Activated CD4-positive, alpha-beta T cell treated with anti-CD3 and anti-CD28 coated beads for 1 hour (primary cell): ENCODE measurements at places on chromosomes 3 and 15.

DNA sequence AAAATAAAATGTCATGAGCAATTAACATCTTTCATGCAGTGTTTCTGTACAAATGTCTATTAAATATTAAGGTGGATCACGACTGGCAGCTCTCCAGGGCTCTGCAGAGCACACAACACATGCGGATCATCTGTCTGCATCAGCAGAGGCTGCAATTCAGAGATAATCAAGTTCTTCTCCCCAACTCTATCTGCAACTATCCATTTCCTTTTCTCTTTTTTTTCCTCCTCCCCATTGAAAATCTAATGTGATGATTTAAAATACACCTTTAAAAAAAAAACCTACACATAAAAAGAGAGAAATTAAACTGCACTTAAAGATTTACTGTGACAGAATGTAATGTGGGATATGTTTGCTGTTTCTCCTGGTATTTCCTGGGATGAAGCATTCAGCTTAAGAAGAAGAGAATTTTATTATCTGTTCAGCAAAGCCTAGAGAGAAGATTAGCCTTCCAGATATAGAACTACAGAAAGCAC is 352.6 kb upstream of the CCDC54 start:
- no peak for DNase-seq

DNA sequence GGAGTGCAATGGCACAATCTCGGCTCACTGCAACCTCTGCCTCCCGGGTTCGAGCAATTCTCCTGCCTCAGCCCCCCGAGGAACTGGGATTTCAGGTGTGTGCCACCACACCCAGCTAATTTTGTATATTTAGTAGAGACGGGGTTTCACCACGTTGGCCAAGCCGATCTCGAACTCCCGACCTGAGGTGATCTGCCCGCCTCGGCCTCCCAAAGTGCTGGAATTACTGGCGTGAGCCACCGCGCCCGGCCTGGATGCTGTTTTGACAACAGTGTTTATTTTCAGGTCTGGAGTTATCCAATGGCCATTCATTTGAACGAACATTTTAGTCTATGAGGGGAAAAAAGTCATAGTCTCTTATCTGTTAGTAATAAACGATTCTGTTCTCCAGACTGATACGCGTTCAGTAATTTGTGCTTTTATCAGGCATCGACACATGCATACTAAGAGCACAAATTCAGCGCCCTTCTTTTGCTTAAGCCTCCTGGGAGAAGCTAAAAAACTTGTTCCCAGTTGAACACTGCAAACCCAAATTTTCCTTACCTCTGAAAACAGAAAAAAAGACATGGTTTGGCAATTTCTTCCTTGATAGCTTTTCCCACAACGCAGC is 1.3 kb downstream of the B3GALNT1 start:
- DNase-seq = no peak

- no peak for DNase-seq
Measured at GRCh38 chr15:88262064-88262463, 5.5 kb upstream of the NTRK3 start.

- DNase-seq = no peak
Measured at GRCh38 chr15:42392309-42393024, 33.2 kb downstream of the CAPN3 start.

GRCh38 chr3:195450731-195451229 is 8.0 kb upstream of the ACAP2 start:
- no peak for DNase-seq

GRCh38 chr3:32421185-32421584 is 29.5 kb downstream of the CMTM7 start:
- no peak for DNase-seq

DNA sequence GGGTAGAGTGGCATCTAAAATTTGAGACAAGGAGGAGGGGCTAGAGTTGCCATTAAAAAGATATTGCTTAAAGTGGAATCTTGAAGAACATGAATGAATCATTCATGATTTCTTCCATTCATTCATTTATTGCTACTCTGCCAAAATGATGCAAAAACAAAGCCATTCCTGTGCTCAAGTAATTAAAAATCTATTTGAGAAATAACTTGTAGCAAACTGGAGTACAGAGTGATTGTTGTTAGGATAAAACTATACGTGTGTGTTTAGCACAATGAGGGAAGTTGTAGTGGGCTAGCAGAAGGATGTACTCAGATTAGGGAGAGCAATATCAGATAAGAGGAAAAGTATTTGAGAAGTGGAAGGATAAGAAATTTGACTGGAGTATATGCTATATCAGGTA is 11.7 kb upstream of the CLDN1 start:
- DNase-seq = no peak

DNA sequence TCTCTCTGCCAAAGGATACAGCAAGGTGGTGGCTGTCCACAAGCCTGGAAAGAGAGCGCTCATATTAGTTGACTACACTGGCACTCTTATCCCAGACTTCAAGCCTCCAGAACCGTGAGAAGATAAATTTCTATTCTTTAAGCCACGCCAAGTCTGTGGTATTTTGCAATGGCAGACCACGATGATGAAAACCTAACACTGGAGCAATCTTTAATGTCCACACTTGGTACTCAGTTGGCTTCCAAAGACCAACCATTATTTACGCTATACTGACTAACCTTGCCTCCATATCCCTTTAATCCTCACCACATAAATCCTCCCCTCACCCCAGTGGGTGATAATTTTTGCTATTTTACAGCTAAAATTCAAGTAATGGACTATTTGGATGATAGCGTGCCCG is 16.9 kb upstream of the LACTB start:
- no peak for DNase-seq

DNA sequence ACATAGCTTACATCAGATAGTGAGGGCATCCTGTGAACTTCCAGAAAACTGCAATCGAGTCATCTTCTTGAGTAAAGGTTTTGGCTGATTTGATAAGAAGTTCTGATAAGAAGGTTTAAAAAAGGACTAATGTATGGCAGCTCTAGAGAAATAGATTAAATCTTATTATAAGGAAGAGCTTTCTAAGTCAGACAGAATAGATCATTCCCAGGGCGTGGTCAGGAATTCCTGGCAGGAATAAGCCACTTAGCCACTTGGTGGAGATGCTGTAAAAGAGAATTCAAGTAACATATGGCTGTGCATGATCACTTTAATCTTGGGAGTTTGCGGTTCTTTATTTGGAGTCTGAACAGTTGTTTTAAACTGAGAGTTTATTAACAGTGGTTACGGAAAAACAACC is 17.4 kb downstream of the PGBD4 start:
- no peak for DNase-seq
